ENCODE measurements at places on chromosomes 11 and 22. TPM values are rescaled to one million over a fixed set of nuclear protein-coding genes. Genes with fewer than 3 reads are reported as not detected.

DNA sequence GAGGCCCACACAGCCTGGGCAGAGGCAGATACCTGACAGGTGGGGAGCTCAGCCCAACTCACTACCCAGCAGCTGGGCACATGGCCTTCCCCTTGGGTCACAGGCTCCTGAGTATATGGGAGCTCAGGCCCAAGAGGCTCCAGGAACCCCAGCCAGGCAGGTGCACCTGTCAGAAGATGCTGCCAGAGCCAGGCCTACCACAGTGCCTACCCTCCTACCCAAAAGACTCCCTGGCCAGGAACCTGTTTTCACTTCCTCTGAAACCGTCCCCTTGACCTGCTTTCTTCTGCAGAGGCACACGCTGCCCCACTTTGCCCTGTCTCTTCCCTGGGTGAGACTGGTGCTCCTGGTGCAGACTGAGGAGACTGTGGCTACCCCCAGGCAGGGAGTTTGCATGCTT lies 2.9 kb downstream of the CHID1 start:
- no peak for DNase-seq

DNA sequence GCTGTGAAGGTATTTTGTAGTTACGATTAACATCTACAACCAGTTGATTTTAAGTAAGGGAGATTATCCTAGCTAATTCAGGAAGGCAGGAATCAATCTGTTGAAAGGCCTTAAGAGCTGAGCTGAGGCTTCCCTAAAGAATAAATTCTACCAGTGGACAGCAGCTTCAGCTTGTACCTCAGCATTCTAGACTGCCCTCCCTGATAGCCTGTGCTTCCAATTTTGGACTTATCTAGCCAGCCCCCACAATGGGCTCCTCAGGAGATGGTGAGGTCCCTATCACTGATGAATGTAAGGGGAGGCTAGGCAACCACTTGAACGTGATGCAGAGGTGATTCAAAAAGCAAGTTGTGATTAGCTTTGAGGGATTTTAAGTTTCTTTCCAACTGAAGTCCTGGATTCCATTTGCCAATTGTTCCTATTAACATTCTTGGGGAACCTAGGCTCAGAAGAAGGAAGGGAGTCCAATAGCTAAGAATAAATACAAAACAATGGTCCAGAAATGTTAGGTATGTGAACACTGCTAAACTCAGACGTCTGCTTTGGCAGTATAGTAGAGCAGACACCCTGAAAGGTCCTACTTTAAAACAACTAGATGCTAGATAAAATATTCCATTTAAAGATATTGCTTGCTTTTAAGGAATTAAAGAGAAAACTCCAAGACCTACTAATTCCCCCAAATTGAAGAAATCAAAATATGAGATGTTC lies 404.3 kb upstream of the TENM4 start:
- no peak for DNase-seq

DNA sequence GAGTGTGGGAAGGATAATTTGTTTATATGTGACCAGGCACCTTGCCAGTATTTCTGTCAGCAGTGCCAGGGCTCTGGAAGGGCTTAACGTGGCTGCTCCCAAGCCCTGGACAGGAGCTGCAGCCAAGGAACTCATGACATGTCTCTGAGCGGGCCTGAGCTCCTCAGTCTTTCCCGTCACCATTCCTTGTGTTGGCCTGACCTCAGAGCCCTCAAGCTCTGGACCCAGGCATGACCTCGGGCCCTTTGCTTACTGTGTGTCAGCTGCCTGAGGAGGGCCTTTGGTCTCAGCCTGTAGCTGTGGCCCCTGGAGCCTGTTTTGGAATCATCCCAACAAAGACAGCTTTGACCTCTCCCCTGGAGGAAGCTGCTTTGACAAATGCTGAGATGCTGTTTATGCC lies 264.1 kb upstream of the PLET1 start:
- DNase-seq = no peak

DNA sequence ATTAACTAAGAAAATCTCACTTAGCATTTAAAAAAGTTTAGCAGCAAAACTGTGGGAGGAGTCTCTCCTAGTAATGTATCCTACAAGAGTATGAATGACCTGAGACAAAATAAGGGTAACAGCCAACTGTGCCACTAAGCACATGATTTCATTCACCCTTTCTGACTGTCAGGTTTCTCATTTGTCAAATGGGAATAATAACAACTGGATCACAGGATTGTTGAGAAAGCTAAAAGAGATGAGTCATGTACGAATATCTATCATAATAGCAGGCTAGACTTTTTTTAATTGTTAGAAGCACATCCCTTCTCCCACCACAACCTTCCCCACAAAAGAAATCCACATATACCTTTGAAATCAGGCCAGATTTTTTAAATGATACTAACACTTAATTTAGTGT lies 39.5 kb downstream of the MTMR2 start:
- peak; percentile 73 for DNase-seq

DNA sequence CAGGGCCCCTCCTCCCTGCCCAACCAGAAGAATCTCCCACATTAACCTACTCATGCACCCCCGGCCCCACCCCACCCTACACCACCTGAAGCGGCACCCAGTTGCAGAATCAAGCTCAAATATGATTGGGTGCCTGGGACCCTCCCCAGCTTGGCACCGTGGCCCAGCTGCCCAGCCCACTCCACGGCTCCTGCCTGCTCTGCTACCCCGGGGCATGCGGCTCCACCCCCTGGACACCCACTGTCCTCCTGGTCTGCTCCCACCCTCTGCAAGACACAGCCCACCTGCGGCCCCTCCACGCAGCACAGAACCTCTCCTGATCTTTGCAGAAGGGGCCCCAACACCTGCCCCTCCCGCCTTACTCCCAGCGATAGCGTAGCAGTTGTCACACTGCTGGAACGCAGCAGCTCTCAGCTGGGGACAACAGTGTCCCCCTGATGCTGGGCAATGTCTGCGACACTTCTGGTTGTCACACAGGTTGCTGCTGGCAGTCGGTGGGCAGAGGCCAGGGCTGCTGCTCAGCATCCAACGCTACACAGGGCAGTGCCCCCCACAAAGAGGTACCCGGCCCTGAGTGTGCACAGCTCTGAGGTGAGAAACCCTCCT lies 32.0 kb upstream of the TESMIN start:
- no peak for DNase-seq

- no peak for DNase-seq
Measured at GRCh38 chr11:111778047-111778558, 11.9 kb upstream of the PPP2R1B start.

- DNase-seq = no peak
Measured at GRCh38 chr11:79045800-79046304, 395.0 kb downstream of the TENM4 start.

- no peak for DNase-seq
Measured at GRCh38 chr11:132549561-132549960, 982.7 kb downstream of the OPCML start.

GRCh38 chr11:6371825-6372224 lies 18.4 kb upstream of the SMPD1 start:
- DNase-seq = no peak

DNA sequence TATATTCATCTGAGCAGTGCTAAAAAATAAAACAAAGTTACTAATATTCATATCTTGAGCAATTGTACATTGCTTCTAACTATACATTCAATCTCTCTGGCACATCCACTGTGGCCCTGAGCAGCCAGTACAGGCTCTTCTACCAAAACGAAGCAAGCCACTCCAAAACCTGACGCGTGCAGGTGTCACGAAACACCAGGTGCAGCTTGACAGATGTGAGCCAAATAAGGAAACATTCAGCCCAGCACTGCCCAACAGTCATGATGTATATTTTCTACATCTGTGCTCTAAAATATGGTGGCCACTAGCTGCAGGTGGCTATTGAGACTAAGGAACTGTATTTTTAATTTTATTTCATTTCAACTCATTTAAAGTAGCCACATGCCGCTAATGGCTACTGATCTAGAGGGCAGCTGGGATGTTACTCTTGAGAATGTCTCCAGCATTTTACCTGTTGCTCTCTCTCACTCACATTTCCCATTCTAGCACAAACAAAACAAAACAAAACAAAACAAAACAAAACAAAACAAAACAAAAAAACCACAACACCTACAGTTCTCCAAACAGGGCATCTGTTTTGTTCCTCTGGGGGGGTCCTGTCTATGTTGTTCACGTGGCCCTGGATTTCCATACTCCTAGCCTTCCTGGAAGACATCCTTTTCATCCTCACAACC lies 77.7 kb downstream of the LARGE1 start:
- DNase-seq = no peak

- DNase-seq = no peak
Measured at GRCh38 chr22:43566021-43566420, 154.2 kb downstream of the MPPED1 start.

DNA sequence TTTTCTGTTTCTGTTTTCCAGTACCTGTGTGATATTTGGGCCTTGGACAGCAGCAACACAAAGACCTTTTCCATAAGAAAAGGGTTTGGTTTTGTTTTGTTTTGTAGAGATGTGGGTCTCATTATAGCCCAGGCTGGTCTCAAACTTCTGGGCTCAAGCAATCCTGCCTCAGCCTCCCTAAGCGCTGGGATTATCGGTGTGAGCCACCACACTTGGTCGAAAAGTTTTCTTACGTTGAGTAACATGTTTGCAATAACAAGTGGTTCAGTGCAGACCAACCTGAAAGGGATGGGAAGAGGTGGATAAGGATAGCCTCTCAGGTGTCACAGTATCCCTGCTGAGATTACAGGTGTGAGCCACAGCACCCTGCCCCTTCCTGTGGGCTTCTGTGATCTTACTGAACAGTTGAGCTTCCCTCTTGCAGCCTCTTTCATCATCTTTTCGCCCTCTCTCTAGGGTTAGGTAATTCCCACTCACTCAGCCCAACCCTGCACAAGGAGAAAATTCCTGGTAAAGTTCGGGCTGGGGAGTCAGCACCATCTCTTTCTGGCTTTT lies 3.5 kb upstream of the MRPL48 start:
- DNase-seq = no peak

DNA sequence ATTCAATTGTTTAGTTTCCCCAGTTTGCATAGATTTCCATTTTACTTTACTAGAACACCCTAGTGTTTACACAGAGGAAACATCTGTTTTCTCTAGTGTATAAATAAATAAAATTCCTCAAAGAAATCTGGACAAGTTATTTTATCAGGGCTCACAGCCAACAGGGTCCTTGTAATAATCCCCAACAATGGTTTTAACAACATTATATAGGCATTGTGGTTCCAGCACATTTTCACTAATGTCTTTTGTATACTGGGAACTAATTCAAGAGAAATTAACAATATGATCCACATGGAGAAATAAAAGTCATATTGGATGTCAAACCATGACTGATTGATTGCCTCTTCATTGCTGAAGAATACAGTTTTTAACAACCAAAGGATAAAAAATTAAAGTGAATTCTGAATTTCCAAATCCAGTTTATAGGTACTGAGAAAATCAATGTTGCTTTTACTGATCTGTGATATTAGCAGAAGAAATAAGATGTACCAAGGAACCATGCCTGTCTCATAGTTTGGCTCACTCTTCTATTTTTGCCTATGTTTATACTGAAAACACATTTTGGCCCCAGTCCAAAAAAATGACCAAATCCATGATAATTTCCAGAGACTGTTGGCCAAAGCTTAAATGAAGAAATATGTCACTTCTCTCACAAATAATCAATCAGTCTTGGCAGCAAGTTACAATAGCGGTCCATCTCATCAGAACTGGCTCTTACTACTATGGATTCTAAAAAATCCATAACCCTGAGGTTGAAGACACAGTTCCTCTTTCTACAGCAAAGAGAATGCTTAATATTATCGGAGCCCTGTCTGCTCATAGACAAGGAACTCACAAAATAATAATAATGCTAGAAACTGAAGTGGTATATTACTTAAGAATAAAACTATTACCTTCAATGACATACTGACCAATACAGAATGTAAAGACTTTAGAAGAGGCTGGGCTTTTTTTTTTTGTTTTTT lies 1.4 kb upstream of the MS4A13 start:
- DNase-seq = no peak

DNA sequence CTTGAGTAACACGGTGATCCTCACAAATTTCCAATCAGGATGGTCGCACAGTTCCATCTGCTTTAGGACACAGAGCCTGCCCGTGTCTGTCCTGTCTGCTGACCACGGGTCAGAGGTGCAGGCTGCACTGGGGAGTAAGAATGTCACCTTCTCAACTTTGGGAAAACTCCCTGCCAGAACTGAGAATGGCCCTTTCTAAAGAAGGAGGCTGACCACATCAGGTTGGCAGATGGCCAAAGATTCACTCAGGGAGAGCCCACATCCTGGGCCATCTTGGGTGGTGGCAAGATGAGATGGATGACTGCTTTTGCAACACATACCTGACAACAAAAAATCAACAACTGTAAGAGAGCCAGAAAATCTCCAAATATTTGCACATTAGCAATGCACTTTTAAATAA lies 101.9 kb downstream of the IGLL1 start:
- DNase-seq = no peak

GRCh38 chr11:72204886-72205285 lies 11.7 kb upstream of the FOLR2 start:
- peak; percentile 78 for DNase-seq

DNA sequence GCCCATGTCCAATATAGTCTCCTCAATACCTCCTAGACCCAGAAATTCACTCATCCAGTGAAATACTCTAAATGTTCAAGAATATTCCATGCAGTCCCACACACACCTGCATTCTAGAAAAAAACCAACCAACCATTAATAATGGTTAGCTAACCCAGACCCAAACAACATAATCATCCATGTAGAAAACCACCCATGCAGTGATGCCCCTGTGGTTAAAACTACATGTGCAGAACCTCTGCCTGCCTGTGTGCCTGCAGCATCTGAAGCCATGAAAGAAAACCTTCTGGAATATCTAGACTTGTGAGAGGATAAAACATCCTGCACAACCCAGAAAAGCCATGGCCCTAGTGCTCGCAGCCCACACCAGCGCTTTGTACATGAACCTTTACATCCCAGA lies 47.8 kb downstream of the SLC22A12 start:
- DNase-seq = no peak

- peak; percentile 39 for DNase-seq
Measured at GRCh38 chr22:49667236-49667635, 160.4 kb downstream of the BRD1 start.

- no peak for DNase-seq
Measured at GRCh38 chr11:47592251-47592650, 2.0 kb downstream of the C1QTNF4 start.

DNA sequence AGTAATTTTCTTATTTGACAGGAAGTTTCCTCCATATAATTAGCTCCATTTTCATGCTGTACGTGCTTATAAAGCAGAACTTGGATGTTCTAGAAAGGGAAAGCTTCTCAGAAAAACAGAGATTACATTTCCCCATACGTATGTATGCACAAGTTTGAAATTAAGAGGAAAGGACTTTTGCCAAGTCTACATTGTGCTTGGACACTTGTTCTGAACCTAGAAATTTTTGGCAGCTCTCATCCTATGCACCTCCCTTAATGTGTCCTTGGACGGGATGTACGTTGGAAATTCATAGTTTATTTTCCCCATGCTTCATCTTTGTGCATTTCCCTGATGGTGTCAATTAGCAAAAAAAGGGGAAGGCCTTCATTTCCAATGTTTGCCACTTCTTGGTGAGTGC lies 322.7 kb downstream of the BLID start:
- DNase-seq = no peak

GRCh38 chr11:55357560-55358184 lies 10.1 kb upstream of the OR4A15 start:
- no peak for DNase-seq

SHANK2 gene
- total RNA-seq = not detected

APIP gene
- 26.9 TPM for total RNA-seq

GRAP2 gene
- total RNA-seq = not detected

OR52H1 gene
- not detected for total RNA-seq

OR4A16 gene
- total RNA-seq = not detected

PGA4 gene
- not detected for total RNA-seq

LRRC74B gene
- not detected for total RNA-seq

All from endothelial cell of umbilical vein (primary cell).